ENCODE measurements at places on chromosomes 3 and 15.
A peak's percentile ranks its signal among the peaks of the same experiment; 100 is the strongest.

GRCh38 chr15:99098991-99099390 lies 5.9 kb upstream of the SYNM start:
- peaks cover 3% of the 10 kb centered on the region for H3K4me1 ChIP-seq
- H3K4me3 ChIP-seq: no peak overlapping the region
- no peak for DNase-seq
- H3K36me3 ChIP-seq: no peaks in the 10 kb centered on the region

DNA sequence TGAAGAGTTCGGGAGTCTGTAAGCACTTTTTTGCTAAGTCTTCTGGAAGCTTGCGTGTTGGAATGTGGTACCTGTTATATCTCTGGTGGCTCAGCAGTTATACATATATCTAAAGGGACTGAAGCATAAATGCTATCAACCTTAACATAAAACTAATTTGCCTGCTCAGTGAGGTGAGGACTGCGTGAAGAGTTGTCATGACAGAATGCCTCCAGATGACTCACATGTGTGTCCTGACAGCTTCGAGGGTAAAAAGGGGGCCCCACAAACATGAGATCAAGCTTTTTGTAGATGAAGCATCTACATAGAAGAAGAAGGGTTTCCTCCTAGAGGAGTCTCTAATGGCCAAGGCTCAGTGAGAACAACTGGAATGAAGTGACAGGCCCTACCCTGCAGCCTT lies 88.8 kb upstream of the C3orf80 start:
- H3K36me3 ChIP-seq: no peaks in the 10 kb centered on the region
- H3K4me1 ChIP-seq: peaks cover 7% of the 10 kb centered on the region
- no peak overlapping the region for H3K27ac ChIP-seq

GRCh38 chr3:61134532-61134931 lies 116.7 kb downstream of the FHIT start:
- no peak overlapping the region for H3K27ac ChIP-seq
- H3K27me3 ChIP-seq: no peaks in the 10 kb centered on the region
- no peaks in the 10 kb centered on the region for H3K4me1 ChIP-seq
- H3K4me3 ChIP-seq: no peak overlapping the region

- DNase-seq: peak; percentile 17
- no peak overlapping the region for H3K4me3 ChIP-seq
- H3K27ac ChIP-seq: no peak overlapping the region
- H3K4me1 ChIP-seq: no peaks in the 10 kb centered on the region
Measured at GRCh38 chr3:48406443-48407431, 23.1 kb downstream of the PLXNB1 start.

DNA sequence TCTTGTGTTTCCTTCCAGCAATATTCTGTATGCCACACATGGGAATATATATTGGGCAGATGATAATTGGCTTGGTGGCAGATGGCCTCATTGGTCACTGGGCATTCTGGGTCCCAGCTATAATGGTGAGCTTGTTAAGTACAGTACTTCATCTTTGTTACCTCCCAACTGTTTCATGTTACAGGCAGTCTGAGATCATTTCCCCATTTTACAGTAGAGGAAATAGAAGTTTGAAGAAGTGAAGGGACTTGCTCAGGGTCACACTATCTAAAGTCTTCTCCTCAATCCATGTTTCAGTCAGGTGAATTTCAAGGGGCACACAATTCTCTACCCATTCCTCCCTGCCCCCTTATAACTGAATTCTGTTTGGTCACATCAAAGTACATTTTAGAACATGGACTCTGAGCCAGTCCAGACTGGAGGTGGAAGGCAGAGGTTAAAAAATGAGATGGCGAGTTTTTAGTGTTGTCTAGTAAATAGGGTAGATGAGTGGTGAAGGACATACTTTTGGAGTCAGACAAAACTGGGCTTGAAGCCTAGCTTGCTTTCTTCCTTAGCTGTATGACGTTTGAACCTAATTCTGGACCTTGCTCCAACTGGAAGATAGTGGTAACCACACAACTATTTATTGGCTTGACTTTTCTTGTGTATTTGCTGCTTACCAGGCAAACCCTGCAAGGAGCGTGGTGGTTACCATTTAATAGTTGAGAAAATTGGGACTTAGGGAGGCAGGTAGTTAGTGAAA lies 2.5 kb downstream of the EEFSEC start:
- no peaks in the 10 kb centered on the region for H3K27me3 ChIP-seq
- H3K4me3 ChIP-seq: no peak overlapping the region
- peaks cover 43% of the 10 kb centered on the region for H3K4me1 ChIP-seq
- no peak overlapping the region for H3K27ac ChIP-seq
- no peak for DNase-seq
- peaks cover 60% of the 10 kb centered on the region for H3K36me3 ChIP-seq

DNA sequence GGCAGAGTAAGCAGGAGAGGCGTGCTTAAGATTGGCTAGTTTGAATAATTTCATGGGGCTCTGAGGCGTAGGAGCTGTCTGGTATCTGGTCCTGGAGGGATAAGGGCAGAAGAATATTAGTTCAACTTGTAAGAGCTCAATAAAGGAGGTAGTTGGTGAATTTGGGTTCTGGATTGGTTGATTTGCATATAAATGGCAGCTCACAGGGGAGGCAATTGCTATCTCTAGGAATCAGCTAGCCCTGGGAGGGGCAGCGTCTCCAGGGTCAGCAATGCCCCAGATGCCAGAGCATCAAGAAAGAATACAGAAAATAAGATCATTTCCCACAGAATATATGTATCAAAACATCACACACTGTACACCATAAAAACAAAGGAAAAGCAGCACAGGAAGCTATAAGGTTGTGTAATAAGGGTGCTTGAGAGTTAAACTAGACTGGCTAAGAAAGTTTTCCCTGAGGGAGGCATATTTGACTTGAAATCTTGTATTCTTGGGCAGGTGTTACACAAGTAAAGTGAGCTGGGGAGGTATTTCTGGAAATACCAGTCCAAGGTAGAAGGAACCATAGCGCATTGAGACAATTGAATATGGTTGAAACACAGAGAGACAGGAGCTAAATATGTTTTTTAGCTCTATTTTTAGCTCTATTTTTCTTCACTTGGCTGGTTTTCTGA lies 6.1 kb downstream of the MOBP start:
- no peak for DNase-seq
- H3K27me3 ChIP-seq: peaks cover 28% of the 10 kb centered on the region
- H3K27ac ChIP-seq: no peak overlapping the region
- no peaks in the 10 kb centered on the region for H3K4me1 ChIP-seq
- no peaks in the 10 kb centered on the region for H3K36me3 ChIP-seq

DNA sequence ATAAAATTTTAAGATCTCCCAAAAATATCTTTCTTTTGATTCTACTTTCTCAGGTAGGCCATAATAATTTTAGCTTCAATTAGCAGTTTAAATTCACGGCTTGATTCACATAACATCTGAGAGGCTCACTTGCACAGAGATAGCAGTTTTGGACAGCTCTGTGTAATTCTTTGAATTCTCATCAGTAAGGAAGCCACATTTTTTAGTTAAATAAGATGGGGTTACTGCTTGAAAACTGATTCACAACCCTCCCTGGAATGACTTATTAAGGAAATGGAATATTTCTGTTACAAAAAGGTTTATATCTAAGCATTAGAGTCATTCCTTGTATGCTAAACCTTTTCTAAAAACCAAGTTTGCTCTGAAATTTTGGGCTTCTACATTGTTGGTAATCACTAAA lies 212.7 kb downstream of the ALCAM start:
- no peaks in the 10 kb centered on the region for H3K4me1 ChIP-seq
- no peak for DNase-seq
- no peaks in the 10 kb centered on the region for H3K27me3 ChIP-seq
- H3K36me3 ChIP-seq: no peaks in the 10 kb centered on the region
- no peak overlapping the region for H3K27ac ChIP-seq

- DNase-seq: no peak
- no peaks in the 10 kb centered on the region for H3K27me3 ChIP-seq
- no peak overlapping the region for H3K27ac ChIP-seq
- H3K4me3 ChIP-seq: no peak overlapping the region
Measured at GRCh38 chr3:21573291-21573690, 177.7 kb downstream of the ZNF385D start.

DNA sequence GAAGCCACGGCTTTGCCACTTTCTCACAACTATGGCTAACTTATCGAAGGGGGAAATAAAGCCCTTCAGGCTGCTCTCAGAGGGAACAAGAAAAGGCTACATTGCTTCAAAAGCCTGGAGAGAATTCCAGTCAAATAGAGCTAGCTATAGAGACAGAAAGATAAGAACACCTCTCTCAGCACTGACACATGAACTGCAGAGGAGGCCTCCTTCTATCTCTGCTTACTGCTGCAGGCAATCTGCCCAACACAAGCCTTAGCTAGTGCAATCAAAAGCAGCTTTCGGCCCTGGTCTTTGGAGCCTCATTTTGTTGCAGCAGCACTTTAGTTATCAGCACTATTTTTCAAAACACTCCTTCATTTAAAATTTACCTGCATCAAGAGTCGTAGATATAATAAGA lies 118.4 kb upstream of the ROBO1 start:
- no peaks in the 10 kb centered on the region for H3K4me1 ChIP-seq
- no peak for DNase-seq
- H3K27me3 ChIP-seq: no peaks in the 10 kb centered on the region
- no peaks in the 10 kb centered on the region for H3K36me3 ChIP-seq
- no peak overlapping the region for H3K4me3 ChIP-seq
- no peak overlapping the region for H3K27ac ChIP-seq

DNA sequence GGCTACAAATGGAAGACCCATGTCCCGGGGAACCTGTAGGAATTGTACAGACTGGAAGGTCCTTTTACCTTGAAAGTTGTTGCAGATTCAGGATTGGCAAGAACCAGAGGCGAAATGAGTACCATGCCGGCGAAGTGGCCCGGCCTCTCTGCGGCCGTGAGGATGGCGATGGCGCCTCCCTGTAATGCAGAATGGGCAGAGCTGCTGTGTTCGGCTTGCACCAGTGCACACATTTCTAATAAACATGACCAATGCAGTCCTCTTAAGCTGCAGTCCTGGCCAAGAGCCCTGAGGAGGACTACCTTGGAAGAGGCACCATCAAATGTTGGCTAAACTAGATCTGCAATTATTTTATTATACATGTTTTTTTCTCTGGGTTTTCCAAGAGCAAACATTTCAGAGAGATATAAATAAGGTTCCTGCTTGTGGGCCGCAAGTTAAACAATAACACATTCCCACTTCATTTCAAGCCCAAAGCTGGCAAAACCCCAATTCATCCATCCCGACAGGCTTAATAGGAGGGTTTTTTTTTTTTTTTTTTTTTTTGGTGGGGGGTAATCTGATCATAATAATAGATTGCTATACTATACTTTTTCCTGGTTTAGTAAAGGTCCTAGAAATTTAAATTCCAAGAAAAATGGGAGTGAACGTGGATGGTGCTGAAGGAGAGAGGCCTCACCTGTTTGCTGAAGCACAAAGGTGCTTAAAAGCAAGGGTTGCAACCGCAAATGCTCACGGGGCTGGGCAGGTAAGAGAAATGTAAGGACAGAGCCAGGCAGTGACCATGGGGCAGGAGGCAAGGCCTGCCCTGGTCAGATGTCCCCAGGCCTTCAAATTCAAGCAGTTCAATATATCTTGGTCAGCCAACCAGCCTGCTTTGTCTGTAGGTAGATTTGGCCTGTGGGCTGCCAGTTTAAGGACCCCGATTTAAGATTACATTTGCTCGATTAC lies 48.5 kb downstream of the ABTB1 start:
- DNase-seq: no peak
- H3K27me3 ChIP-seq: no peaks in the 10 kb centered on the region
- no peak overlapping the region for H3K4me3 ChIP-seq
- no peaks in the 10 kb centered on the region for H3K4me1 ChIP-seq
- no peaks in the 10 kb centered on the region for H3K36me3 ChIP-seq

DNA sequence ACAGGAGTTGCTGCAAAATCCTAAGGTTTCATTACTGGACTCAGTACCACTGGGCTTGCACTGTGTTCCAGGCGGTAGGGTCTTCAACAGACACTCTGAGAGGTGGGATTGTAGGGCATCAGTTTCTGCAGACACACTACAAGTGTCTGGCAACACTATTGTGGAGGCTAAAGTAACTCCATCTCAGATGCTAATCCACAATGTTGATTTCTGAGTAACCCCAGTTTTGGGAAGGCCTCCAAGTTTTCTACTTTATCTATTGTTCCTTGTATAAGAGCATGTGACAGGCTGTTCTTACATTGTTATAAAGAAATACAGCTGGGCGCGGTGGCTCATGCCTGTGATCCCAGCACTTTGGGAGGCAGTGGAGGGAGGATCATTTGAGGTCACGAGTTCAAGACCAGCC lies 2.5 kb upstream of the ABHD5 start:
- H3K4me1 ChIP-seq: peaks cover 25% of the 10 kb centered on the region
- no peak overlapping the region for H3K4me3 ChIP-seq
- peaks cover 6% of the 10 kb centered on the region for H3K36me3 ChIP-seq
- H3K27ac ChIP-seq: no peak overlapping the region
- DNase-seq: no peak
- H3K27me3 ChIP-seq: peaks cover 3% of the 10 kb centered on the region

GRCh38 chr3:157355276-157355675 lies 81.4 kb upstream of the PTX3 start:
- no peak overlapping the region for H3K27ac ChIP-seq
- no peaks in the 10 kb centered on the region for H3K27me3 ChIP-seq
- no peak for DNase-seq
- no peaks in the 10 kb centered on the region for H3K36me3 ChIP-seq

- DNase-seq: no peak
- H3K4me3 ChIP-seq: no peak overlapping the region
- H3K27ac ChIP-seq: no peak overlapping the region
Measured at GRCh38 chr15:67917037-67917436, 77.2 kb upstream of the RNU6-1 start.

DNA sequence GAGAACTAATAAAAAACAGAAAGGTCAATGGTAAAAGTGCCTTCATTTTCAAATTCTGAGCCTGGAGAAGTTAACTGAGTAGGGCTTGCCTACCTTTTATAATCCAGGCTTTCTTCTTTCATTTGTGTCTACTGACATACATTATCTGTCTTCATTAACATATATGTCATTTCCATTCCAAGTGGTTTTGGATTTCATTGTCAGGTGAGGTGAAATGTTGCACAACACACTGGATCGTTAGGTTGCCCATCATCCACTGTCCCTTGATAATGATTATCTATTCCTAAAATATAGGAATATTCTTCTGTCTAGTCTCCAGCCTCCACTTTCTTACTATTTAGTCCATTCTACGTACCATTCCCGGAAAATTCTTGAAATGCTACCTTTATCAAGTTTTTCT lies 55.0 kb upstream of the CP start:
- H3K27me3 ChIP-seq: no peaks in the 10 kb centered on the region
- H3K4me1 ChIP-seq: peaks cover 16% of the 10 kb centered on the region
- no peak for DNase-seq
- H3K36me3 ChIP-seq: no peaks in the 10 kb centered on the region

GRCh38 chr15:98850961-98851572 lies 156.5 kb downstream of the PGPEP1L start:
- H3K4me3 ChIP-seq: peak overlapping the region; percentile 86
- peak overlapping the region; percentile 94 for H3K27ac ChIP-seq
- H3K4me1 ChIP-seq: peaks cover 53% of the 10 kb centered on the region
- DNase-seq: peak; percentile 69

- H3K27ac ChIP-seq: no peak overlapping the region
- peaks cover 57% of the 10 kb centered on the region for H3K27me3 ChIP-seq
- no peak for DNase-seq
- H3K4me1 ChIP-seq: peaks cover 19% of the 10 kb centered on the region
Measured at GRCh38 chr3:46271209-46271745, 29.0 kb downstream of the CCR3 start.
